ENCODE measurements at places on chromosomes 16 and 17.

DNA sequence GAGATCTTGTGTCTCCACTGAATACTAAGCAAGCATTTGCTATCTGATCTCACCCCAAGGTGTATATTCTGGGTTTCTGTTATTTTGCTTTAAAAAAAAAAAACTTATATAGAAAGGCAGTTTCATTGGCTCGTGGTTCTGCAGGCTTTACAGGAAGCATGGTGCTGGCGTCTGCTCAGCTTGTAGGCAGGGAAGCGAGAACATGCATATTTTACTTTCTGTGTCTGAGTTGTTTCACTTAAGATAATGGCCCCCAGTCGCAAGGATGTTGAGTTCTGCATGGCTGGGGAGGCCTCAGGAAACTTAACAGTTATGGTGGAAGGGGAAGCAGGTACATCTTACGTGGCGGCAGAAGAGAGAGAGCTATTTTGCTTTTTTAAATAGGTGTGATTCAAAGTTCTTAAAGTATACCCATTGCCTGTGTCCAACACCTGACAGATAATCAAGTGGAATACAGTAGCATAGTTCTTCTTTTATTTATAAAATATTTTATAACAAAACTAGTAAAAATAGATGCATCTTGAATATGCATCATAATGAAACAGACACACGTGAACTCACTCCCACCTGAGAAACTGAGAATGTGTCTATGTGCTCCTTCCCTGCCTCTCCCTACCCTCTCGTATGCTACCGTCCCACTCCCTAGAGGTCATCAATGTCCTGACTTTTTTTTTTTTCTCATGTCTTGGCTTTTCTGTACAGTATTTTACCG is 15.4 kb upstream of the ARHGAP17 start:
- no peak for DNase-seq

DNA sequence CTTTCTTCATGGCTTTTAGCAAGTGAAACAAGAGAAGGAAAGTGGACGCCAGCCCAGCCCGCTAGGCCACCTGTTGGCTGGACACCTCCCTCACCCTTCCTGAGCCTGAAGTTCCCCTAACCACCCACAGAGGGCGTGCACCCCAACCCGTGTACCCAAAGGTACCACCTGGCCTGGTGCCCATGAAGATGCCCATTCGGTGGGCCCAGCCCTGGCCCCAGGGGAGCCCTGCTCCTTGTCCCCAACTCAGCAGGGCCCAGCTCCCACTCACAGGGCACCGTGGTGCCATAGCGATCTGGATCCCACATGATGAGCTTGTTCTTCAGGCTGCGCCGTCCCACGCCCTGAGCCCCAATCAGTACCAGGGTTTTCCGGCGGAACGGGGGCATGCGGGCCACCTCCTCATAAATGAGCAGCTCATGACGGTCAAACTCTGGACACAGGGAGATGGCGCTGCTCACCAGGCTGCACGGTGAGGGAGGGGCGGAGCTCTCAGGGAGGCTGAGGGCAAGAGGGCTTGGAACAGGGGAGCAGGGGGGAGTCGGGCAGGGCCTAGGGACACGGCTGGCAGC is 26.8 kb downstream of the MPP2 start:
- peak; percentile 55 for DNase-seq

DNA sequence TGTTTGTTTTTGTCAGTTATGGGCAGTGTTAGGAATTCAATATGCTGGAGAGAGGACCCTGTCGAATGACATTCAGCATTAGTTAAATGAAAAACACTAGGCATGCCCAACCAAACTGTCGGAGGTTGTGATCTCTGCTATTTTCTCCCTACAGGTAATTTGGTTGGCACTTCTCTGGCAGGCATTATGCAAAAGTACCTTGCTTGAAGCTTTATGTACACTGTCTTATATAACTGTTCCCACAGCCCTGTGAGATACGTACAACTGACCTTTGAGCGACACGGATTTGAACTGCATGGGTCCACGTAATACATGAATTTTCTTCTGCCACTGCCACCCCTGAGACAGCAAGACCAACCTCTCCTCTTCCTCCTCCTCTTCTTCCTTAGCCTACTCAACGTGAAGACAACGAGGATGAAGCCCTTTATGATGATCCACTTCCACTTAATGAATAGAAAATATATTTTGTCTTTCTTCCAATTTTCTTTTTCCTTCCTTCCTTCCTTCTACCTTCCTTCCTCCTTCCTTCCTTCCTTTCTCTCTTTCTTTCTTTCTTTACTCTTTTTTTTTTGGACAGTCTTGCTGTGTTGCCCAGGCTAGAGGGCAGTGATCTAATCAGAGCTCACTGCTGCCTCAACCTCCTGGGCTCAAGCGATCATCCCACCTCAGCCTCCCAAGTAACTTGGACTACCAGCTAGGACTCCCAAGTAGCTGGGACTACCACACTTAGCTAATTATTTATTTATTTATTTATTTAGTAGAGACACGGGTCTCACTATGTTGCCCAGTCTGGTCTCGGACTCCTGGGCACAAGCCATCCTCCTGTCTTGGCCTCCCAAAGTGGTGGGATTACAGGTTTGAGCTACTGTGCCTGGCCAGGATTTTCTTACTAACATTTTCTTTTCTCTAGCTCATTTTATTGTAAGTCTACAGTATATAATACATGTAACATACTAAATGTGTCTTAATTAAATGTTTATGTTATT is 77.3 kb downstream of the WIPI1 start:
- no peak for DNase-seq

DNA sequence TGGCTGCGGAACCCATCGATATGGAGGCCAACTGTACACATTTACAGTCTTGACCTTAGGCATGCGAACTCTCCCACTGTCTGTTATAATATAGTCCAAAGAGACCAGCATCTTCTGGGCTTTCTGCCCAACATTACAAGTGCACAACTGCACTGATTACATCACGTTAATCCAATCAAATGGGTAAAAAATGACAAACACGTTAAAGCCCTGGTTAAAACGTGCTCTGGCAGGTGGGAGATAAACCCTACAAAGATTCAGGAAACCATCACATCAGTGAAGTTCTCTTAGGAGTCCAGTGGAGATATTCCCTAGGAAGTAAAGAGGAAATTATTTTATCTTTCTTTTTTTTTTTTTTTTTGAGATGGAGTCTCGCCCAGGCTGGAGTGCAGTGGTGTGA is 23.7 kb upstream of the XYLT2 start:
- no peak for DNase-seq

- no peak for DNase-seq
These were observed 90.5 kb downstream of the NPIPB11 start for GRCh38 chr16:29315916-29316517.

- DNase-seq, result no peak
These were observed 1.8 kb upstream of the GINS2 start for GRCh38 chr16:85690469-85691064.

DNA sequence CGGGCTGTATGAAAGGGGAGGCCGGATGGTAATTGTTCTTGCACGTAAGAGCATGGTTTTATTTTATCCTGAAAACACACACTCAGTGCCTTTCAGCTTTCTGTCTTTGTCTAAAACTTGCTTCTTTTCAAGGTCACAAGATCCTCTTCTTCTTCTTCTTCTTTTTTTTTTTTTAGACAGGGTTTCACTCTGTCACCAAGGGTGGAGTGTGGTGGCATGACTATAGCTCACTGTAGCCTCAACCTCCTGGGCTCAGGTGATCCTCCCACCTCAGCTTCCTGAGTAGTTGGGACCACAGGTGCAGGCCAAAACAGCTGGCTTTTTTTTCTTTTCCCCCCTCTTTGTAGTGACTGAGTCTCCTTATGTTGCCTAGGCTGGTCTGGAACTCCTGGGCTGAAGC is 15.9 kb upstream of the ZNF629 start:
- DNase-seq, result no peak

DNA sequence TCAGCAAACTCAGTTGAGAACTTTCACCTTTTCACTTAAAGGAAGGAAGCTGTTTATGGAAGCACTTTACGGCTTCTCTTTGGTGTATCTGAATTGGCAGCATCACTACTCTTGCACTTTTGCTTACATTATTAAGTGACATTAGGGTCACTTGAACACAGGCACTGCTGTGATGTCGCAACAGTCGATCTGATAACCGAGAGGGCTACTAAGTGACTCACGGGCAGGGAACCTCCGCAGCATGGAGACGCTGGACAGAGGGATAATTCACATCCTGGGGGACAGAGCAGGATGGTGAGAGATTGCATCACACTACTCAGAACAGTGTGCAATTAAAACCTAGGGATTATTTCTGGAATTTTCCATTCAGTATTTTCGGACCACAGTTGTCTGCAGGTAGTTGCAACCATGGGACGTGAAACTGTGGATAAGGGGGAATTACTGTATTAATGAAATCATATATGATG is 56.5 kb downstream of the DNAH2 start:
- DNase-seq, result peak; percentile 9

- DNase-seq, result no peak
These were observed 468.4 kb upstream of the RBFOX1 start for GRCh38 chr16:6864244-6864643.

- peak; percentile 37 for DNase-seq
These were observed 24.8 kb upstream of the SLC25A19 start for GRCh38 chr17:75313941-75314551.

GRCh38 chr17:44071772-44072171 is 1.2 kb downstream of the G6PC3 start:
- DNase-seq, result peak; percentile 50

DNA sequence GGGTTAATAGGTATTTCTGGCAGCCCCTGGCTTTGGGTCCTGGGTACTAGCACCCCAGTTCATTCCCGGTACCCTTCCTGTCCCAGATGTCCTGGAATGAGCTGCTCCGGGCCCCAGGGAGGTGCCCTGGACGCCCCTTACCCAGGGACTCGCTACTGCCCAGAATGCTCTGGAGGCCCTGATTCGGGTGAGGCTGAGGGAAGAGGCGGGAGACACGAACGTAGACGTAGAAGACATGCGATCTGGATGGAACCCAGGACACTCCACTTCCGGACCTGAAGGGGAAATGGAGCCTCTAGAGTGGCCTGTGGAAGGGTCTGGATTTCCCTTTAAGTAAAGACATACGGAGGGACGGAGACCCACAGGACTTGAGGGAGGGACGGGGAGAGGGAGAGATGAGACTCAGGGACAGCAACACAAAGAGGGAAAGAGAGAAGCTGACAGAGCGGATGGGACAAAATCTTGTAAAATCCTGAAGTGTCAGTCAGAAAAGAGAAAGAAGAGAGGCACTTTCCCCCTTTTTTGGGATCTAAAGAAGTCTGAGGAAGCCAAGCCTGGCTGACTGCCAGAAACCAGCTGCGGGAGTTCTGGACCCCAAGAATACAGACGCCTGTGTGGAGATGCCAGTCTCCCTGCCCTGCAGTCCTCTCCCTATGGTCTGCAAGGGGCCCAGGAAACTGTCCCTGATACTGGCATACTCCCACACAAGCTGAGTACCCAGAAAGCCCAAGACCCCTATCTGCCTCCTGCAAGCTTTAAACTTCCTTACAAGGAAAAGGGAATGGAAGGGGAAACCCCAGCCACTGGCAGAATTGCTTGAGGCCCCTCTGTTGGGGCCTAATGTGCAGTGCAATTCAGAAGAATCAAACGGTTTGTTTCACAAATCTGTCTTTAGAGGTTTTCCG is 1.0 kb upstream of the HOXB13 start:
- no peak for DNase-seq

Measured in hematopoietic multipotent progenitor cell treated with erythropoietin and hydrocortisone succinate and interleukin-3 and kit ligand, for 6 days (in vitro differentiated cells).